ENCODE measurements at places on chromosomes 1 and 21. TPM values are rescaled to one million over a fixed set of nuclear protein-coding genes. Genes with fewer than 3 reads are reported as not detected.

KCNK2 gene
- not detected for total RNA-seq

DDAH1 gene
- total RNA-seq = 5.4 TPM

SLC1A7 gene
- total RNA-seq = 0.12 TPM

GRCh38 chr21:35195232-35195631 lies 146.1 kb upstream of the RUNX1 start:
- DNase-seq = no peak

DNA sequence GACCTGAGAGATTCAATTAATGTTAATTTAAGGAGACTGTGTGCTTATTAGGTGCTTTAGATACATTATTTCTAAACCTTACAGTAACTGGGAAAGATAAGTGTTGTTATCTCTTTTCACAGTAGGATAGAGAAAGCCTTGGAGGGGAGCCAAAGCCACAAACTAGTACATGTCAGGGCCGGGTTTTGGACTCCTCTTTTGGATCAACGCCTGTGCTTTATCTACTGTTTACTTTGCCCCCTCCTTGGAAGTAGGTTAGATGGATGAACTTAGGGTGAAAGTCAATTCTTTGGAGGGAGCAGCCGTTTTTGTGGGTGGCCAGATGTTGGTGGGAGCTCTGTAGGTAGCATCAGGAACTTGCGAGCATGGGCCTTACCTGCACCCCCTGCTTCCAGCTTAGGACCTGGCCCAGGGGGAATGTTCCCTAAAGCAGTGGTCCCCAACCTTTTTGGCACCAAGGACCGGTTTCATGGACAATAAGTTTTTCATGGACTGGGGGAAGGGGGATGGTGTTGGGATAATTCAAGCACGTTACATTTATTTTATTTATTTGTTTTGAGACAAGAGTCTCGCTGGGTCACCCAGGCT lies 1.7 kb downstream of the HHAT start:
- DNase-seq = no peak

GRCh38 chr1:198606020-198606438 lies 32.8 kb upstream of the PTPRC start:
- DNase-seq = no peak

DNA sequence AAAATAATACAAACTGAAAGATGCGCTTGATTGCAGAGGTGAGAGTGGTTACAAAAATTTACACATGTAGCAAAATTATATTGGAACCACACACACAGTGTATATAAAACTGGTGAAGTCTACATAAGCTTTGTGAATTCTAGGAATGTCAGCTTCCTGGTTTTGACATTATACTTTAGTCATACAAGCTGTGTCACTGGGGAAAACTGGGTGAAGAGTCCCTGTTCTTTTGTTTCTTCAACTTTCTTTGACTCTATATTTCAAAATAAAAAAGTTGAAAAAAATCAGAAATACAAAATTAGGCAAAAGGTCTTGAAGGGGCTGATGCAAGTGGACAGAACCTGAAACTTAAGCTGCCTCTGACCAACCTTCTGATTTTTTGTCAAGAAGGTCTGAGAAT lies 3.0 kb downstream of the C1QC start:
- no peak for DNase-seq

DNA sequence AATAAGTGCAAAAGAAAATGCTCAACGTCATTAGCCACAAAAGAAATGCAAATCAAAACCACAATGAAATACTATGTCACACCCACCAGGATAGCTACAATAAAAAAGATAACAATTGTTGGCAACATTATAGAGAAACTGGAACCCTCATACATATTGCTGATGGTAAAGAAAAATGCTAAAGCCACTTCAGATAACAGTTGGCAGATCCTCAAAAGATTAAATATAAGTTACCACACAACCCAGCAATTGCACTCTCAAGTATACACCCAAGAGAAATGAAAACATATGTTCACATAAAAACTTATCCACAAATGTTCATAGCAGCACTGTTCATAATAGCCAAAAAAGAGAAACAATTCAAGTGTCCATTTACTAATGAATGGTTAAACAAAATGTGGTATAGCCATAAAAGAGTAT lies 20.7 kb downstream of the TRIM33 start:
- no peak for DNase-seq

DNA sequence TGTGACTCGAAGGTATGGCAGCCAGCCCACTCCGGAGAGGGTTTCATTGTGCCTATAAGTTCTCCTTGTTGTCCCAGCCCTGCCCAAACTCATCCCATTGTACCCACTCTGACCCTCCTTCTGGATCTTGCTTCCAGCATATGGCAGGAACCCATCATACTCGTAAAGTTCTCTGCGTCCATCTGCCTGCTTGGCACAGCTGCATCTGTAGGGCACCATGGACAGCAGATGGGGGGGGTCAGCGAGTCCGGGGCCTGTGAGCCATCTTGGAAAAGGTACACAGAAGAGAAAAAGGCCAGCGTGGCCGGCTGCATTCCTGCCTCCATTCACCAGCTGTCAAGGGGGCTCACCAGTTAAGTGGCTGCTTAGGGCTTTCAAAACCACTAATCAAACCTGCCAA lies 94.9 kb upstream of the IGSF21 start:
- no peak for DNase-seq

- no peak for DNase-seq
Measured at GRCh38 chr21:45748593-45748992, 105.1 kb downstream of the PCBP3 start.
